Lung (tissue), 17 donors: ENCODE measurements at places on chromosomes 6 and 20. TPM values are rescaled to one million over a fixed set of nuclear protein-coding genes. Genes with fewer than 3 reads are reported as not detected.

SUMO4 gene
- 1.7 TPM for total RNA-seq

DNA sequence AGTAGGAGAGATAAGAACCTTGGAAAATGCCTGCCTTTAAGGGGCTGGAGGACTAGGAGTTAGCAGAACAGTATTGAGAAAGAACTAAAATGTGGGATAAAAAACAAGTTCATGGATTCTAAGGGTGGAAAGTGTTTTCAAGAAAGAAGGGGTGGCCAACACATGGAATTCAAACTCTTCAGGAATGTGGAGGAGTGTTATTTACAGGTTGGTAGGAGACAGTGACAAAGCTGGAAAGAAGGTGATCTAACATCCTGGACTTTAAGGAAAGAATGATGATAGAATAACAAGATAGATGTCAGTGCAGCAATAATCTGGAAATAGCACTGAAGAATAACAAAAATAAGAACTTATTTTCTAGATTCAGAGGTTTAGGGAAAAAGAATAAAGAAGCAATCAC lies 54.0 kb upstream of the TNFRSF21 start:
- no peak for DNase-seq

- peak; percentile 65 for DNase-seq
Observed at GRCh38 chr6:37103169-37104039, 66.5 kb upstream of the PIM1 start.

DYNLT2 gene
- total RNA-seq: 5.2 TPM

DNA sequence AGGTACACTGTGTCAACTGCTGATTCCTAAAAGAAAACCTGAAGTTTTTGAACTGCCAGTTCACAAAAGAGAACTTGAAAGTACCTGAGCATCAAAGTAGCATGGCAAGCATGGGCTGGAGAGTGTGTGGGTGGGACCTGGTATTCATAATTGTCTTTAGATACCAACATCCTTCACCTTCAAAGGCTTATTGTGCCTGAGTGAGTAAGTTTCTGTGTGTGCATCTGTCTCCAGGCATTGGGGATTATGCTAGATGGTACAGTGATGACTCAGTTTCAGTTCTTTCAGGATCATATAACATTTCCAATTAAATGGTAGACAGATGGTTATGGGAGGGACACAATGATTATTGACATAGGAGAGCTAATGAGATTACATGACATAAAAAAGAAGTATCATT lies 238.5 kb downstream of the ZFAND3 start:
- DNase-seq: no peak

SLC35D3 gene
- total RNA-seq: 0.09 TPM

- no peak for DNase-seq
Observed at GRCh38 chr6:25064006-25064405, 128.2 kb upstream of the RIPOR2 start.

DNA sequence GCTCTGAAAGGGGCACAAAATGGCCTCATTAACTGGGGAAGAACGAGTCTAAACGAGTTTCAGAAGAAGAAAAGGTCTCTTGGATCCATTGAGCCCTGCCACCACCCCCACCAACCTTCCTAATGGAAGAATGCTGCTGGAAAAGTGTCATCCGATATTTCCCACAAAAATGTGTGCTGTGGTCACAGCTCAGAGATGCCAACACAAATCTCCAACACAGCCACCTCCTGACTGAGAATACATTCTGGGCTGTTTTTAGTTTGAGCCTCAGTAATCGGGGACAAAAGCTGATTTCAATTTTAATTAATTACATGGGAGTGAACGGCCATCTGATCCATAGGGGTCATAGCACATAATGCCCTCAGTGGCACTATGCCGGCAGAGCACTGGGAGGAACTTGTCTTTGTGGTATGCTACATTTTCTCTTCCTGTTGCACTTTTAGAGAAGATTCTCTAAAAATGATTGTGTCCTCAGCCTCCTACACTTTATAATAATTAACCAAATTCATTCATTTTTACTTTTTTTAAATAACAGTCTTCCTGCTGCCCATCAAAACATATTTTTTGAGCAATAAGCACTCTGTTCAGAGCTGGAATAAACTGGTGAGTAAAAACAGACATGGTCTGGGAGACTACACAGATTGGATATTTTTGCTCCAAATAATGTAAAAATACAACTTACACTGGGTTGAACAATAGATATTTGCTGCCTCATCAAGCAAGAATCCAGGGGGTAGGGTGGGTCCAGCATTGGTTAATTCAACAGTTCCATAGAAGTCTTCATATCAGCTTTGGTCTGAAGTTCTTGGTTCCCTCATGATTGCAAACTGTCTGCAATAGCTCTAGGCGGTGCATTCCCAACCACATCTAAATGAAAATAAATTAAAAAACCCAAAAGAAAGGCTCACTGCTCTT lies 143.6 kb upstream of the TMEM170B start:
- DNase-seq: no peak

GRCh38 chr6:157266274-157267101 lies 56.8 kb downstream of the TMEM242 start:
- no peak for DNase-seq

DNA sequence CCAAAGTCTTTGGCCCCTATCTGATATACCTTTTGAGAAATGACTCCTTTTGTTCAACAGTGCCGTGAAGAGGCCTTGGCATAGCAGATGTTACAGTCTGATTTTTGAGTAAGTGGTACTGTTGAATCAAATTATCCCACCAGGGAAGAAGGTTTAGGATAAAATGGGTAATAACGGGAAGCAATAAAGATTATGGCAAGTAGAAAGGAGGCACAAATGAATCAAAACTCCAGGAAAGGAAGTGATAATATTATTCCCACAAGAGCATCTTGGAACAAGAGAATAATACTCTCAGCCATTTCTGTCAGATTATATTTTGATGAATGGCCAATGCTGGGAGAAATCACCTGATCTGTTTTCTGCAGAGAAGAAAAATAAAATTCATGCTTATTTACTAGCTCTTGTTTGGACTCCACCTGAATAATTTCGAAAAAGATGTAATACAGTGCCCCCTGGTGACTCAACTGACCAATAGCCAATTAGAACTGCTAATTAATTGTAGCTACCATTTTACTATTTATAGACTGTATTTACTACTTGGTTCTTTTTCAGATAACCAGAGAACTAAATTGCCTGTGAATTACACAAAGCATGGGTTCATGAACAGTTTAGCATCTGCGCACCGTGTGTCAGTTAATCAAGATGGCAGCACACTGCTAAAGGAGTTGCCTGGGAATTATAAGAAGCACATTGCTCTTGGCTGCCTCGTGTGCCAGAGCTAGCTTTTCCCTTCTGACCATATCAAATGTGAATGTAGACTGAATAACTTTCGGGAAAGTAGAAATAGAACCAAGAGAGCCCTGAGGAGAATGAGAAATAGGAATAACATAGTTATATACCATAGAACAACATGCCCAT lies 78.5 kb upstream of the TRDN start:
- peak; percentile 37 for DNase-seq

NFATC2 gene
- 8.0 TPM for total RNA-seq

GRCh38 chr20:22905658-22906057 lies 129.5 kb upstream of the SSTR4 start:
- peak; percentile 89 for DNase-seq

GRCh38 chr6:152836523-152836922 lies 85.9 kb downstream of the VIP start:
- DNase-seq: no peak

PPP1R18 gene
- 63.9 TPM for total RNA-seq

DNA sequence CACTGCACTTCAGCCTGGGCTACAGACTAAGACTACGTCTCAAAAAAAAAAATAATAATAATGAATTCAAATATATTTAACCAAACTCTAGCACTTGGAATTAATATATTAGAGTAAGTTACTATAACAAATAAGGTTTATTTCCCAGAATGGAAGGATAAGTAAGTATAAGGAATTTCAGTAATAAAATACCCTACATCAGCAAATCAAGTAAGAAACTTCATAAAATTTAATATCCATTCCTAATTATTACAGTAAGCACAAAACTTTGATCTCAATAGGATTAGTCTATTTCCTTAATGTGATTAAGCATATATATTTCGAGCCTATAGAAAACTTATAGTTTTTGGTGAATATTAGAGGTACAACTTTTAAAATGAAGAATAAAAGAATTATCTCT lies 36.7 kb upstream of the SDHAF4 start:
- DNase-seq: no peak
